ENCODE measurements at places on chromosomes 1 and 21.

GRCh38 chr1:121417325-121417923 lies 232.6 kb downstream of the SRGAP2C start:
- no peak for DNase-seq

DNA sequence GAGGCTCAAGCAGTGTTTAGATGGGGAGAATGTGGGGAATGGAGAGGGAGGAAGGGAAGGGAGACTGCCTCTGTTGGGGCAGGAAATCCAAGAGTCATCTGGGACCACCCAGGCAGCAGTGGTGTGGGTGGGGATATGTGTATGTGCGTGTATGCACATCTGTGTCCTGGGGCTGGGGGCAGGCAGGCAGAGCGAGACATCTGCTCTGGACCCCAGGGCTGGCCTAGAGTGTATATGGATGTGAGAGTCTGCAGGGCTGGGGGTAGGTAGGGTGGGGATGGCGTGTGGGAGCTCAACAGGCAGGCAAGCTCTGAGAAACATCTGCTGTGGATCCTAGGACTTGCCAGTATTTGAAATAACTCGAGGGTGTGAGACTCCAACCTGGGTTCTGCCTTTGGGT lies 3.5 kb downstream of the PTCH2 start:
- no peak for DNase-seq

DNA sequence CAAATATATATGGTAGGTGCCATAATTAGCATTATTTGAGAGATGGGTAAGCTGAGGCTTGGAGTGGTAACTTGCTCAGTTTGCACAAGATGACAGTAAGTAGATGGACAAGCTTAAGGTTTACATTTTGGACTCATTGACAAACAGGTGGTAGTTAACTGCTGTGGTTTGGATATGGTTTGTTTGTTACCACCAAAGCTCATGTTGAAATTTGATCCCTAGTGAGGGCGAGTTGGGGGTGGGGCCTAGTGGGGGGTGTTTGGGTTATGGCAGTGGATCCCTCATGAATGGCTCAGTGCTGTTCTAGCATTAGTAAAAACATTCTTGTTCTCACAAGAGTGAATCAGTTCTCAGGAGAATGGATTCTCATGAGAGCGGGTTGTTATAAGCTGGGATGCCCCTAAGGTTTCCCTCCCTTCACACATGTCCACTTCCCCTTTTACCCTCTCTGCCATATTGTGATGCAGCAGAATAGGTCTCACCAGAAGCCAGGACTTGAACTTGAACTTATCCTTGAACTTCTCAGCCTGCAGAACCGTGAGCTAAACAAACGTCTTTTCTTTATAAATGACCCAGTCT lies 6.6 kb upstream of the PRRX1 start:
- no peak for DNase-seq

GRCh38 chr1:35646043-35646442 lies 4.7 kb upstream of the PSMB2 start:
- DNase-seq = no peak

- no peak for DNase-seq
Observed at GRCh38 chr1:170095976-170096748, 21.7 kb upstream of the KIFAP3 start.

DNA sequence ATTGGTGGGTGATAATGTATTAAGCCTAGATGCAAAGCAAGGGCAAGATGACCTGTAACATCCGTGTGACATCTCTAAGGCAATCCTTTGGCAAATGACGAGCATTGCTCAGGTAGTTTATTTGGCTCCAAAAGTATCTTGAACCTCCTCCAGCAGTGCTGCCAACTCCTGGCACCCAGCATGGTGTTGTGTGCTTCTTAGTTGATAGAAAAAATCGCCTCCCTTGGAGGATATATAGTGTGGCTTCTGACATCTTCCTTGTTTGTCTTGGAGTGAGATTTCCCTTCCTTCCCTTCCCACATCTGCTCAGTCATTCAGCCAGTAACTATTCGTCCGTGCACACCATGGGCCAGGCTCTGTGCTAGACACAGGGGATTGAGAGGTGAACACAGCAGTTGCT lies 121.8 kb downstream of the TOMM20 start:
- DNase-seq = no peak

GRCh38 chr1:22817462-22817861 lies 106.8 kb downstream of the EPHB2 start:
- DNase-seq = no peak

DNA sequence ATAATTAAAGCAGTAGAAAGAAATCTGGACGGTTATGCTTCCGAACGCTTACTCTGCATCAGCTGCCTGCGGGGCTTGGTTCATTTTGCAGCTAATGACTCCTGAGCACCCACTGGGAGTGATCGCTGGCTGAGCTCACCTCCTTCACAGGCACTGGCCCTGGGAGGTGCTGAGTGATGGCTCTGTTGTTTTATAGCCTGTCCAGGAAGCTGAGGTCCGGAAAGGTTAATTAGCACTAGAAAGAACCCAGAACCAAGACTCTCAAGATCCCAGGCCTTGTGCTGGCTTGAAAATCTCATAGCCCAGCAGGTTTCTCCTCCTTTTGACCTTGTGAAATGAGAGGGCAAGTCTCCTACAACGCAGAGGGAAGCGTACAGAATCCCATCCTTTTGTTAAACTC lies 226.2 kb downstream of the AJAP1 start:
- DNase-seq = no peak

- peak; percentile 31 for DNase-seq
Observed at GRCh38 chr1:198620951-198621824, 17.7 kb upstream of the PTPRC start.

DNA sequence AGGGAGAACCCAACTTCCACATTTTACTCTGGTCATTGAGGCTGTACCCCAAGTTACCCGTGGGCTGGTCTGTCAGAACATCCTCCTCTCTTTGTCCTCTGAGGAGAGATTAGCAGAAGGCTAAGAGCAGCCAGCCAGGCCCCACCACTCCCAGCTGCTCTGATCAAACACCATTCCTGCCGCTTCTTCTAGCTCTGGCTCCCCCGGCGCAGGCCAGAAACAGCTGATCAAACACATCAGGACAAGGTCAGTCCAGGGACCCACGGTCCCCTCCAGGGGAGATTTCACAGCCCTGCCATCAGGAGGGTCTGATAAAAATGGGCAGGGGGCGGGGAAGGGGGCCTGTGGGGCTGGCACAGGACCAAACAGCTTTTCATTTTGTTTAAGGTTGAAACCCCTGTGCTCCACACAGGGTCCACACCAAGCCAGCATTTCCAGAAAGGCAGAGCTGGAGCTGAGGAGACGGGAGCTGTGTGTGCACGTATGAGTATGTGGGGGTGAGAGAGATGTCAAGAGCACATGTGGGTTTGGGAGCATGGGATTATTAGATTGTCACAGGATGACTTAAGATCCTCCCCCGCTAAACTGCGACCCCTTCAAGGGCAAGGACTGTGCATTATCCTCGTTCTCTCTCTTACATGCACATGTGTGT lies 29.9 kb upstream of the EPHA8 start:
- DNase-seq = no peak

GRCh38 chr1:84301004-84301784 lies at the start of gene SAMD13:
SAMD13 (plus strand) TSS chr1:84301708; CDS start chr1:84303235, 1,527 bp downstream.
- no peak for DNase-seq

DNA sequence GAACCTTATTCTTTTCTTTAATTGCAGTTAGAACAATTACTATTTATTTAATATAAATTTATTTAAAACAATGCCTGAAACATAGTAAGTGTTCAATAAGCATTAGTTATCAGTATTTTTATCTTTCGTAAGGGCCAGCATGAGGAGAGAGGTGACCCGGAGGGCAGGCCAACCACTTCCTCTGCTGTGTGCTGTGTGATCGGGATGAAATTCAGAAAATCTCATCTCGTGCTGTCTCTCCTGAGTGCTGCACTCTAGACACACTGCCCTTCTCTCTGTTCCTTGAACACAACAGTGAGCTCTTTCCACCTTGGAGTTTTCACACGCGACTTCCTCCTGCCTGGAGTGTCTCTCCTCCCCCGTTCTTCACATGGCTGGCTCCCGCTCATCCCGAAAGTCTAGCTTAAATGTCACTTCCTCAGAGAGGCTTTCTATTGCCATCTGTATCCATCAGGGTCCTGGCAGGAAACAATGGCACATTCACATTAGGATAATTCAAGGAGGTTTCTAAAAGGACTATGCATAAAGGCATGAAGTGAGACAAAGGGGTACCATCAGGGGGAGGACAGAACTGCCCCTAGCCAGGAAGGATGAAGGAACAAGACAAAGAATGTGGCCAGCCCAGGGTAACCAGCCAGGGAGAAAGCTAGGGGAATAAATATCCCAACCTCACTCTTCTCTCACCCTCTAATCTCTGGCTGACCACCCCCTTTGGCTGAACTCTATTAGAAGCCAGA lies 142.6 kb upstream of the GJB5 start:
- DNase-seq = no peak

DNA sequence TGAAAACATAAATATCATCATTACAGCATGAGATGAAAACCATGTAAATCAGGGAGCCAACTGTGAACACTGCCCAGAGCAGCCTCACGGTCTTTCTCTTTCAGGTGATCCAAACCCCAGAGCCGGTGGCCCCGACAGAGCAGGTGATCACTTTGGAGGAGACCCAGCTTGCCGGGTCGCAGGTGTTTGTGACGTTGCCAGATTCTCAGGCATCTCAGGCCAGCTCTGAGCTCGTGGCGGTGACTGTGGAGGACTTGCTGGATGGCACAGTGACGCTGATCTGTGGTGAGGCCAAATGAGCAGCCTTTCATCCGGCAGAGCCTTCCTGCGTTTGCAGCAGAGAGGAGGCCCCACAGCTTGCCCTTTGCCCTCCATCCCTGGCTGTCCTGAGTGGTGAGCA lies 37.2 kb upstream of the EPHA8 start:
- DNase-seq = no peak

- DNase-seq = no peak
Observed at GRCh38 chr1:177863796-177864195, 106.1 kb downstream of the SEC16B start.

GRCh38 chr1:54649130-54649898 lies 7.7 kb downstream of the MROH7 start:
- no peak for DNase-seq

- DNase-seq = no peak
Observed at GRCh38 chr1:55529017-55529416, 313.9 kb upstream of the USP24 start.

DNA sequence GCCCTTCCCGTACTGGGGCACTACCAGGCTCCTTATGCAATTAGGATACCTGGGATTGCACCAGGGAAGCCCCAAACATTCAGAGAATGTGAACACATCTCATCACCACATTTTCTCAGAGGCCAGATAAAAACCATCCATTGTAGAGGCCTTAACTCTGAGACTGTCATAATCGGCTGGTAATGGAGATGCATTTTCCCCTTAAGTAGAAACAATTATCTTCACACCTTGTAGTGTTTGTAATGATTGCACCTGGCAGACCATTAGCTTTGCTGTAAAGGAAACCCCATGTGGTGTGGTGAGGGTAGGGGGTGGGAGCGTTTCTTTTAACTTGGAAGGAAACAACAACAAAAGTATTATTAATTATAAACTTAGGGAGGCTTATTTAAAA lies 90.0 kb upstream of the TLR5 start:
- DNase-seq = no peak

All from stimulated activated CD8-positive, alpha-beta memory T cell treated with anti-CD3 and anti-CD28 coated beads, Interleukin-4, amount 100 ng/mL, for 1 hour (primary cell).